ENCODE measurements at places on chromosomes 3 and 15. TPM values are rescaled to one million over a fixed set of nuclear protein-coding genes. Genes with fewer than 3 reads are reported as not detected.

The GCHFR gene
- total RNA-seq = 1.0 TPM

The GJD2 gene
- not detected for total RNA-seq

The REC114 gene
- not detected for total RNA-seq

The NEK4 gene
- 34.8 TPM for total RNA-seq

The LIPC gene
- total RNA-seq = 0.29 TPM

Measured in placental pericyte (primary cell).